ENCODE measurements at places on chromosomes 5 and 9.

DNA sequence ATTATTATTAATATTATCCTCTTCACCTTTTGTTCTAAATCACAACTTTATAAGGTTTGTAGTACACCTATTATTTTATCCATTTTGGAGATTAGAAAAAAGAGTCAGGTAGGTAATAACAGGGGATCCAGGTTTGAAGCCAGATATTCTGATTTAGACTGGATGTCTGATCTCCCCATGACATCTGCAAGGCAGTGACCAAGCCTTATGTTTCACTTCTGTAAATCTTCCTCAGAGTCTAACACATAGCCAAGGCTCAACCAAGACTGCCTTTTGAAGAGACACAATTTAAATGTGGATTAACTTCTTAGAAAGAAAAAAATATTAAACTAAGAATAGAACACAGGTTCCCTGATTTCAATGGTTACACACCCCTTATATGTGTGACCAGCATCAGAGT is 44.2 kb downstream of the CETN3 start:
- DNase-seq: no peak

GRCh38 chr5:178861627-178862026 is 1.9 kb downstream of the ZNF354B start:
- no peak for DNase-seq

DNA sequence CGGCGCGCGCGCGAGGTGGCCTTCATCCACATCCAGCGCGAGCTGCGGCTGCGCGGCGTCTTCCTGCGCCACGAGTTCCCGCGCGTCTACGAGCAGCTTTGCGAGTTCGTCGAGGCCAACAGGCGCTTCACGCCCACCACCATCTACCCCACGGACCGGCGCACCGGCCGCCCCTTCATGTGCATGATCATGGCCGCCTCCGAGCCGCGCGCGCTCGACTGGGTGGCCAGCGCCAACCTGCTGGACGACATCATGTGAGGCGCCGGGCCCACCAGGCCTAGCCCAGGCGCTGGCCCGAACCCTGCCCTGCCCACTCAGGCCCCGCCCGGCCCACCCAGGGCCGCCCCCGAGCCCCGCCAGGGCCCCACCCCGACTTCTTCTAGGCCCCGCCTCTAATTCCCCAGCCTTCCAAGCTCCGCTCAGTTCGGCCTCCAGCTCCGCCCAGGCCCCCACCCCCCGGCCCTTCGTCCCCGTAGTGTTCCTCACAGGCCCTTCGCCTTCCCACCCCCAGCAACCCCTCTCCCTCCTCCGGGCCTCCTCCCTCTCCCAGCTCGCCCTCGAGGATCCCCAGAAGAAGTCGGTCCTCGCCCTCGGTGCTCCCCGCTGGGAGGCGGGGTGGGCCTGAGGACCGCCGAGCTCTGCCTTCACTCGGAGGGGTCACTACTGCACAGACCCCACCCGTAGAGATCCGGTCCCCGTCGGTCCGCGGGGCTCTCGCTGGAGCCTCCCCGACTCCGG is 2.0 kb upstream of the PHPT1 start:
- no peak for DNase-seq

GRCh38 chr9:4048441-4048840 is 251.4 kb downstream of the GLIS3 start:
- no peak for DNase-seq

DNA sequence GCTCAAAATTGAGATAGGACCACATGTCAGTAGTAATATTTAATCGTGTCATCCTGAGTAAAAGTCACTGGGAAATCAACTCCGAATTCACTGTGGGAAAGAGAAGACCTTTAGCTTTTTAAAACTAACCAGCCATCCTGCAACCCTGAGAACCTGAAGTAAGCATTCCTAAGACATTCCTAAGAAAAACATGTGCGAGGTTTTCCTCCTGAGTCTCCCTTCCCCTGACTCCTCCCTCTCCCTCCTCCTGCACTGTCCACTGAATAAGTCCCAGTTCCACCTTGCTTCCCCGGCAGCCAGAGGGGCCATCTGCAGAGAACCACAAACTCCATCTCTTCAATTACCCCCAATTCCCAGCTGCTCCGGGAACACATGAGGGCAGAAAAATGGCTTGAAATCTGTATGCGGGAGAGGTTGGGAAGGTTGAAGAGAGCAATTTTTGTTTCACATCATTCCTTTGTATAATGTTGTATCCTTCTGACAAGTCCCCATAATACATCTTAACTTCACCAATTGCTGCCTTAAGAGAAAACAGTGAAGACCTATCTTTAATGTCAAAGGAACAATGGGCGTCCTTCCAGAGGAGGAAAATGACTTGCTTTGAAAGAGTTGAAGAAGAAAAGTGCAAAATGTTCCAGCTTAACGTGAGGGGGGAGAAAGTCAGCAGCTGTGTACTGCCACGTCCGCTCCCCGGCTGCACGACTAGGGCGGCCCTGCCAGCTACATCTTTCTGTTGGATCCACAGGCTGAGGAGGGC is 186.3 kb downstream of the ZNF462 start:
- DNase-seq: no peak

DNA sequence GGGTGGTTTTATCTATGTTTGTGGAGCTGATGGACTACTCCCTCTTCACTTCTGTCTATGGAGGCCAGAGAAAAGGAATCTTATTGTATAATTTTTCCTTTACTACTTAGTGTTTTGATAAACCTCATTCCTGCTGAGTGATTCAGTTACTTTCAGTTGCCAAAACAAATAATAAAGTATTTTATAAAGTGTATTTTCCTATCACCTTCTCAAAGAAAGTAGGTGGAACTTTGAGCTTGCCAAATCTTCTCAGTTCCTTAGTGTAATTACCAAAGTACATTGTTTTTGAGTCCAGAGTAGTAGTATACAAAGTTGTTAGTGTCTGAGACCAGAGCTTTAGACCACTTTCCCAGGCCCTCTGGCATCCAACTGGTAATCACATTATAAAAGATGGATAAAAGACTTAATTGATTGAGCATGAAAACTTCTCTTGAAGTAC is 13.5 kb downstream of the RABGAP1 start:
- no peak for DNase-seq

DNA sequence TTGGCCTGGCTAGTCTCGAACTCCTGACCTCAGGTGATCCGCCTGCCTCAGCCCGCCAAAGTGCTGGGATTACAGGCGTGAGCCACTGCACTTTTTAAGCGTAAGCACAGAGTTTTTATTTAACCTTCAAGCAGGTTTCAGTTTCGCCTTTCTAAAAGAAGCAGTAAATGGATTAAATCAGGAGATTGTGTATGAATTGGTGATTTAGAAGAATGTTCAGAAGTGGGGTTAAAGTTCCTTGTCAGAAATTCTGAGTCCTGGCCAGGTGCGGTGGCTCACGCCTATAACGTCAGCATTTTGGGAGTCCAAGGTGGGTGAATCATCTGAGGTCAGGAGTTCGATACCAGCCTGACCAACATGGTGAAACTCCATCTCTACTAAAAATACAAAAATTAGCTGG is 12.2 kb downstream of the HSPA4 start:
- no peak for DNase-seq

GRCh38 chr5:30908356-30908755 is 285.1 kb upstream of the CDH6 start:
- DNase-seq: no peak

DNA sequence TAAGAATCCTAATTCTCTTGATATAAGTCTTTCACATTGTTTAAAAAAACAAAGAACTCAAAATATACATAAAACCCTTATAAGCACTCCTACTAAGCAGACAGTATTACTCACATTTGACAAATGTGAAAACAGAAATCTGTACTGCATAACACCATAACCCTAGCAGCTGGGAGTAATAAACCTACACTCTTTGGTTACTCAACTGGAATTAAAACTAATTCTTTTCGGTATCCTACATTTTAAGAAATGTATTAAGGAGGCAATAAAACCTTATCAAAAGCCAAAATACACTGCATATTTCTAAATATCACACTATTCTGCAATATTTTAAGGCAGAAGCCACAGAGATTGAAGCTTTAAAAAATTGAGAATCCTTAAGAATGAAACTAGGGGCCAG is 6.8 kb downstream of the AUH start:
- no peak for DNase-seq

DNA sequence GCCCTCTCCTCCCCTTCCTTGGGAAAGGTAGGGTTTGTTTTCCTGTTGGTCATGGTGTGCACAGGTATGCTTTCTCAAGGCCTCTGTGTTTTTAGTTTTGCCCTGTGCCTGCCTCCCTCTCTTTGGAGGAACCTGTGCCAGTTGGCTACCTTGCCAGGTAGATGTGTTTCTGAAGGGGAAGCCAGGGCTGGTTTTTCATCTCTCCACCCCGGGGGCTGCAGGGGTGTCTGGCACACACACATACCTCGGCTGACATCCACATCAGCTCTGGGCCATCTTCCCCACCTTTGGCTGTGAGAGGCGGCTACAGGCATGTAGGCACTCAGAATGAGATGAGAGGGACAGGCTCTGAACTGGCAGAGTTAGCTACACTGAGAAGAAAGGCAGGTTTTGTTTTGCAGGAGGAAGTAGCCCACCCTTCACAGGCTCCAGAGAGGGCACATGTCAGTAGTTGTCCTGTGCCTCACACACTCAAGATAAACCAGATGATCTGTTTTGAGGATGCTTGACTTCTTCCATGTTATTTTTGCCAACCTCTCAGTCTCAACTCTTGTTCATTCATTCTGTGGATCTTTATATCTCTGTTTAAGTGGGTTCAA is 9.7 kb downstream of the RGMB start:
- DNase-seq: no peak

DNA sequence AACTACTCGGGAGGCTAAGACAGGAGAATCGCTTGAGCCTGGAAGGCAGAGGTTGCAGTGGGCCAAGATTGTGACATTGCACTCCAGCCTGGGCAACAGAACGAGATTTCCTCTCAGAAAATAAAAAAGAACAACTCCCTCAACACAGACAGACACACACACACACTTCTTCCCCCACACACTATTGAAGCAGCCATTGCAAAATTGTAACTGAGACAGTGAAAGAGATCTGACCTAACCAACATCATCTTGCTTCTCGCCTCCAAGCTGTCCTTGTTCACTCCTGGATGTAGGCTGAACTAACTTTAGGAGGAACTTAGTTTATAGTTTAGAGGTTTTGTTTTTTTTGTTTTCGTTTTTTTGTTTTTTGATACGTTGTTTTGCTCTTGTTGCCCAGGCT is 13.0 kb upstream of the PLIN2 start:
- DNase-seq: no peak

DNA sequence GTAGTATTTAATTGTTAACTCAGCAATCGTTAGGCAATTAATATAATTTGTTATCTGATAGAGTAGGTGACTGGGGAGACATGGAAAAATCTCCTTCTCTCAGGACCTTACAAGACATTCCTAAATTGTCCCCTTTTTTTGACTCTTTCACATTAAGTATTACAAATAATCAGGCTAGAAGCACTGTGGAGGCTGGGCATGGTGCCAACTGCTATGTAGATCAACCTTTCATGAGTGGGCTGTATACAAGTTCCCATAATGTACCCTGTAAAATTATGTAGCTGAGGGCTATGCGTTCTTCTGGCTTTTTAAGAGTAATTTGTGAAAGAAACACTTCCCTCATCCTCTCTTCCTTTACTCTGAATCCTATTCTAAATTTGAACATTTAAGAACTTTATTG is 140.2 kb downstream of the NFIB start:
- DNase-seq: no peak

DNA sequence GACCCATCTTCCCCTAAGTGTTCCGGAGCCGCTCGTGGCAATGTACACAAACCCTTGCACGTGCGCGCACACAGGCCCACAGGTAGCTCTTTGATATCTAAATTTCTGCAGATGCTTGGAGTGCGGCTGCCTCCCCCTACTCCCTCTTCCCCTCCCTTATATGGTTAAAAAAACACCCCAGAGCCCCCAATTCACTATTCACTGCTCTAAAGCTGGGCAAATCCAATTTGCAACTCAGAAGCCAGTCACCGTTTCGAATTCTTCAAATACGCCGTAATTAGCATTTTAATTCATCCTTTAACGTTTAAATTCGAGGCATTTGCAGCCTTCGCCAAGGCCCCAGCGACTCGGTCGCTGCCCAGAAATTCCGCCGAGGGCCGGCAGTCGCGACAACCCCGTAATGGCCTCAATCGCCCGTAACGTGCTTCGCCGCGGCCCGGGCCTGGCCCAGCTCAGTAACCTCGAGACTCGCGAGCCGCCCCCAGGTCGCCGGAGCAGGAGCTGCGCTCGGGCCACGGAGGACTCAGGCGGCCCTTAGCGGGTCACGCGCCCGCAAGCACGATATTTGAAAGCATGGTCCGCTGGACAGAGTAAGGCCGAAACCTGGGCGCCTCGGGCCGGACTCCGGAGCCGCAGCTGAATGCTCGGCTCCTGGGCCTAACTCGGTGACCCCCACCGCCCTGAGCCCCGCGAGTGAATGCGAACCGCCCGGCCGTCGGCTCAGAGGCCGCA is 1.3 kb downstream of the IRX2 start:
- DNase-seq: no peak

GRCh38 chr9:89899573-89899972 is 294.8 kb downstream of the GADD45G start:
- no peak for DNase-seq

Measured in activated CD8-positive, alpha-beta memory T cell treated with anti-CD3 and anti-CD28 coated beads for 1 hour (primary cell).